Activated CD4-positive, alpha-beta T cell treated with anti-CD3 and anti-CD28 coated beads, Interleukin-2, amount 50 U/mL, for 4 hours (primary cell): ENCODE measurements at places on chromosomes 13 and 19.

DNA sequence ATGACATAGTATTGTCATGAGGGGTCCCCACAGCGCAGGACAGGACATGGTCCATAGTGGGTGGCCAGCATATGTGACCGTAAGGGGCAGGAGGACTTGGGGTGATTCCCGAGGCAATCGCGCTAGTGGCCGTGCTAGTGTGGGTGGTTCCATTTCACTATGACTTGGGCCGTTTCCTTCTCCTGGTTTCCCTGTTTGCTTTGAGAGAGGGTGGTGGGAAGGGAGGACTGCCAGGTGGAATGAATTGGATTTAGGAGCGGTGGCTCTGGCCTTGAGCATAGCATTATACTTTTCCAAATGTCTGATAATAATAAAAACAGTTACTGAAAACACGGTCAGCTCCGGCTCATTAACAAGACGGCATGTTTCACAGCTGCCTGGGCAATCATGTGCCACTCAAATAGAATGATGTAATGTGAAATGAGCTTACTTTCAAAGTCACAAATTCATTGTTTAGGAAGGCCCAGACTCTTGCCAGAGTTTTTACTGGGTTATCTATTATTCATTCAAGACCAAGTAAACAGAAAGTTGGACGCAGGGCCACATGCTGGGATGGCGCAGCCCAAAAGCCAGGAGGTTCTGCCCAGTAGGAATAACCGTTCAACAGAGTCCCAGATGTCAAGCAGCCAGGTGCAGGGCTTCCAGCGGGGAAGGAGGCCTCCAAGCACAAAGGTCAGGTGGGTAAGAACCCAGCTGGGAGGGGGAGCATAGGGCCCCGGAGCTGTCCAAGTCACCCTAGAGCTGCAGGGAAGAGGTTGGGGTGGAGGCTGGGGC, 19.6 kb upstream of the SLC15A1 start:
- no peak for DNase-seq

GRCh38 chr19:7970716-7971448, 27.4 kb upstream of the TIMM44 start:
- no peak for DNase-seq

DNA sequence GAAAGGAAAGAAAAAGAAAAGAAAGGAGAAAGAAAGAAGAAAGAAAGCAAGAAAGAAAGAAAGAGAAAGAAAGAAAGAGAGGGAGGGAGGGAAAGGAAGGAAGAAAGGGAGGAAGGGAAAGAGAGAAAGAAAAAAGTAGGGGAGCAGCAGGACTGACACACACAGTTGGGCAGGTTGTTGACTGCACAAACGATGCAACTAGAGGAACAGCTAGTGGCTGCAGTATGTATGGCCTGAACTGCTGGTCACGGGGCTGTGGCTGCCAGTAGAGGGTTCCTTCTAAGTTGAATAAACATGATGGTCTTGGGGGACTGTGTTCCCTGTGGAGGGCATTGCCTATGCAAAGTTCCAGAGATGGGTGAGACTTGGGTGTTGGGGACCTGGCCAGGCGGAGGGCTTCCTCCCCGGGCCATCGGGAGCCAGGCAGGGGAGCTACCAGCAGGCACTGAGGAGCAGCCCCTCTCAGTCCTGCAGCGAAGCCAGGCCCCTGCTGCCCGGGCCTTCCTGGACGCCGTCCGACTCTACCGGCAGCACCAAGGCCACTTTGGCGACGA, 16.7 kb upstream of the COLGALT1 start:
- DNase-seq: no peak

DNA sequence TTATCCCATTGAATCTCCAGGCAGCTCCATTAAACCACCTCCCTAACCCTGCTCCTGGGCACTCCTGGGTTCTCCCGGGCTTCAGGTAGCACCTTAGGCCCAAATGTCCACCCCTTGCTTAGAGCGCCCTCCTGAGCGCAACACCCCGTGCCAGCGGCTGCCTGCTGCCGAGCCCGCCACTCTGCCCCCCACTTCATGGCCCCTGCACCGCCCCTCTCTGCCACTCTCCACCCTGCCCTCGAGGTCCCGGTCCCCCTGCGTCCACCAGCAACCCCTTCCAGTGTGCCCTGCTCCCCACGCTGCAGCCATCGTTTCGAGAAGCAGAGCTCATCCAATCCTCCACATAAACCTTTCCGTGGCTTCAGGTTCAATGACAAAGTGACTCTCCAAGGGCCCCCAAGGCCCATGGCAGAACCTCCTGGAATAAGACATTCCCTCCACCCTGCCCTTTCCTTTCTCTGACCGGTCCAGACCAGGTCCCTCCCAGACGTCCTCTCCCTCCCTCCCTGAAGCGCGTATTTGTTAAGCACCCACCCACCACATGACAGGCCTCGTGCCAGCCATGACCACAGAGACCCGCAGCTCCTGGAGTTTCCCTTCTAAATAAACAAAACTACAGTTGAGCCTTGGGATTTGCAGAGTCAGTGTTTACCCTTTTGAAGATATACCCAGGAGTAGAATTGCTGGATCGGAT, 66.6 kb downstream of the ARHGEF18 start:
- DNase-seq: no peak

GRCh38 chr19:3954107-3954506, 16.8 kb downstream of the DAPK3 start:
- no peak for DNase-seq
